SK-N-SH (cell line): ENCODE measurements at places on chromosomes 4 and X. TPM values are rescaled to one million over a fixed set of nuclear protein-coding genes. Genes with fewer than 3 reads are reported as not detected.

GDPD2 gene
- polyA plus RNA-seq, result 0.06 and 0.08 TPM in 2 replicates

ADH1B gene
- polyA plus RNA-seq, result not detected in 2 replicates

SHOX gene
- not detected in 2 replicates for polyA plus RNA-seq

CYSLTR1 gene
- not detected in 2 replicates for polyA plus RNA-seq

MAGEE2 gene
- not detected in 2 replicates for polyA plus RNA-seq

CENPVL1 gene
- polyA plus RNA-seq, result 0.03 and 0.06 TPM in 2 replicates

FAM9B gene
- 0.03 and 0.06 TPM in 2 replicates for polyA plus RNA-seq

GUCY1A1 gene
- 0.03 and 0.18 TPM in 2 replicates for polyA plus RNA-seq

MTTP gene
- not detected in 2 replicates for polyA plus RNA-seq

FAM149A gene
- polyA plus RNA-seq, result 0.21 and 0.38 TPM in 2 replicates

MYOZ2 gene
- 0.26 and 0.62 TPM in 2 replicates for polyA plus RNA-seq

GSPT2 gene
- polyA plus RNA-seq, result 2.5 TPM in 2 replicates

KDM5C gene
- 76.6 and 95.4 TPM in 2 replicates for polyA plus RNA-seq

ZNF630 gene
- polyA plus RNA-seq, result 0.61 and 1.2 TPM in 2 replicates

MAGEA2 gene
- polyA plus RNA-seq, result 55.9 and 66.3 TPM in 2 replicates

CXCL10 gene
- not detected in 2 replicates for polyA plus RNA-seq

HMGN5 gene
- polyA plus RNA-seq, result 1.5 and 1.9 TPM in 2 replicates

GRIA3 gene
- 0.15 and 0.31 TPM in 2 replicates for polyA plus RNA-seq

AFF2 gene
- polyA plus RNA-seq, result not detected in 2 replicates

INTU gene
- 3.3 and 7.3 TPM in 2 replicates for polyA plus RNA-seq

ITM2A gene
- polyA plus RNA-seq, result not detected in 2 replicates

SPATA4 gene
- polyA plus RNA-seq, result 0.21 and 0.34 TPM in 2 replicates
